ENCODE measurements at places on chromosomes 12 and 14.
A peak's percentile ranks its signal among the peaks of the same experiment; 100 is the strongest.

- DNase-seq = no peak
These were observed 68.4 kb upstream of the ASPG start for GRCh38 chr14:104016873-104017650.

- DNase-seq = no peak
These were observed 191.4 kb downstream of the KTN1 start for GRCh38 chr14:55771242-55771981.

DNA sequence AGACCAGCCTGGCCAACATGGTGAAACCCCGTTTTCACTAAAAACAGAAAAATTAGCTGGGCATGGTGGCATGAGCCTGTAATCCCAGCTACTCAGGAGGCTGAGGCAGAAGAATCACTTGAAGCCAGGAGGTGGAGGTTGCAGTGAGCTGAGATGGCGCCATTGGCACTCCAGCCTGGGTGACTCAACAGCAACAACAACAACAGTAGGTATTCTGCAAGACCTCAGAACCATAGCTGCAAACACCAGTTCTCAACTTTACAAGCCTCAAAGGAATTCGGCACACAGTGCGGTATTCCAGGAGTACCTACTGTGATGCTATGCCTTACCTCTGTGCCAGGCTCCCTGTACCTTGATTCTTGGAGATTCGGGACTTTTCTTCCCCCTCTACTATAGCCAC, 15.8 kb downstream of the FOXN3 start:
- no peak for DNase-seq

GRCh38 chr12:104154806-104155205, 16.8 kb upstream of the NFYB start:
- no peak for DNase-seq

GRCh38 chr12:6070472-6071257, 53.8 kb downstream of the VWF start:
- peak; percentile 85 for DNase-seq

DNA sequence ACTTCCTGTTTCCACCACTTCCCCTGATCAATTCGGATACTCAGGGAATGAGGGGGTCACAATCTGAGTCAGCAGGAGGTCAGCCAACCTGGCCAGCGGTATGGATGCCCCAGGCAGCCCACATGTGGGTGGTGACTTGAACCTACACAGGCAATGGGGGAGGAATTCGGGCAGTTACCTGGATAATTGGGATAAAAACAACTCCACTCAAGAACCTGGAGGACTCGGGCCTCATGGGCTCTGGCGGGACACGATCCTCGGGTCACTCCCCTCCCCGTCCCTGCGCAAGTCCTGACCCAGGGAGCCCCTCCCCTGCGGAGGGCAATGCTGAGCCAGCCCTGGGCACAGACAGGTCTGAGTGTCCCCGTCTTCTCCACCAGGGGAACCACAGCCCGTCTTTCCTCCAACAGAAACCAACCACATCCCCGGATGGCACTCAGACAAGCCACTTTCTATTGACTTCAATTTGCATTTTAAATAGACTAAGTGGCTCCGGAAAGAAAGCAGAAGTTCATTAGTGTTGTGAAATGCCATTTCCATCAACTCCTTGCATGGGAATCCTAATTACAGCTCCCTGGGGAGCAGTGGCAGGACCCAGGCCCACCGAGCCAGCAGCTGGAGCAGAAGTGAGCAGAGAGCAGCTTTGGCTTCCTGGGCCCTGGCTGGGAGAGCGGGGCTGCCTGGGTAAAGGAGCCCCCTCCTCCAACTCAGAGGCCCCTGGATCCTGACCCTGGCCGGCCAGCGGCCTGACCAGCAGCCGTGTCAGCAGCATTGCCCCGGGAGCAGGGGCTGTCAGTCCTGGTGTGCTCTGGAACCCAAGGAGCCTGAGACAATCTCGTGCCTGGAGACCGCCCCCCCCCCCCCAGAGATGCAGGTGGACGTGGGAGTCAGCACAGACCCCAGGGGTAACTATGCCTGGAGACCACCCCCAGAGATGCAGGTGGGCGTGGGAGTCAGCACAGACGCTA, 374.1 kb downstream of the ADGRD1 start:
- no peak for DNase-seq

DNA sequence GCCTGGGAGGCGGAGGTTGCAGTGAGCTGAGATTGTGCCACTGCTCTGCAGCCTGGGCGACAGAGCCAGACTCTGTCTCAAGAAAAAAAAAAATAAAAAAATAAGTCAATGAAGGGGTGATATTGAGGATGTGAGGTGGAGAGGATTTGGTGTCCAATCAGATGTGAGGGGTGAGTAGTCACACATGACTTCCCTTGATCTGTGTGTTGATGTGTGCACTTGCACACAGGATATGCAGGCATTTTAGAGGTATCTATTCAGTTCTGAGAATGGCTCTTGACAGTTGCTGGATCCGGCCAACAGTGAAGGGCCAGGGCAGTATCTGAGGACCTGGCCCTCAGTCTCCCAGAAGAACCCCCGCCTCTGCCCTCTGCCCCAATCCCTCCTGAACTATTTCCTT, 7.8 kb upstream of the SP7 start:
- no peak for DNase-seq

GRCh38 chr12:107035733-107036132, 48.8 kb upstream of the MTERF2 start:
- no peak for DNase-seq

GRCh38 chr12:22527999-22528398, 16.3 kb downstream of the C2CD5 start:
- no peak for DNase-seq

GRCh38 chr14:30287579-30288445, 271.1 kb upstream of the G2E3 start:
- DNase-seq = no peak

DNA sequence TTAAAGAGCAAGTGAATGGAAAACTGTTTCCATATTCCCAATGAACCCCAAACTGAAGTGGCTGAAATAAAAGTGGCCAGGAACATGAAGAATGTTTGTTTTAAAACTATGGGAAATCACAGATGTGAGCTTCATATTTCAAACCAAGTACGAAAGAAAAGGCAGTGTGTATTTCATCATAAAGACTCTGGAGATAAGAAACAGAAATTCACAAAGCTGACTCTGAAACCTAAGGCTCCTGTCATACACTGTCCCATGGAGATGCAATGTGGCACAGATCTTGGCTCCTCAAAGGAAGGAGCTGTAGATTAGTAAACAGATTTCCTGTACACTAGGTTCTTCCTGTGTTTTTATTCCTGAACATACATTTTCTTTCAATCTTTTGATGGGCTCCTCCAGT, 304.4 kb downstream of the MED13L start:
- no peak for DNase-seq

GRCh38 chr14:88729159-88729558, 63.6 kb downstream of the EML5 start:
- DNase-seq = no peak
